ENCODE measurements at places on chromosomes 4 and X.

DNA sequence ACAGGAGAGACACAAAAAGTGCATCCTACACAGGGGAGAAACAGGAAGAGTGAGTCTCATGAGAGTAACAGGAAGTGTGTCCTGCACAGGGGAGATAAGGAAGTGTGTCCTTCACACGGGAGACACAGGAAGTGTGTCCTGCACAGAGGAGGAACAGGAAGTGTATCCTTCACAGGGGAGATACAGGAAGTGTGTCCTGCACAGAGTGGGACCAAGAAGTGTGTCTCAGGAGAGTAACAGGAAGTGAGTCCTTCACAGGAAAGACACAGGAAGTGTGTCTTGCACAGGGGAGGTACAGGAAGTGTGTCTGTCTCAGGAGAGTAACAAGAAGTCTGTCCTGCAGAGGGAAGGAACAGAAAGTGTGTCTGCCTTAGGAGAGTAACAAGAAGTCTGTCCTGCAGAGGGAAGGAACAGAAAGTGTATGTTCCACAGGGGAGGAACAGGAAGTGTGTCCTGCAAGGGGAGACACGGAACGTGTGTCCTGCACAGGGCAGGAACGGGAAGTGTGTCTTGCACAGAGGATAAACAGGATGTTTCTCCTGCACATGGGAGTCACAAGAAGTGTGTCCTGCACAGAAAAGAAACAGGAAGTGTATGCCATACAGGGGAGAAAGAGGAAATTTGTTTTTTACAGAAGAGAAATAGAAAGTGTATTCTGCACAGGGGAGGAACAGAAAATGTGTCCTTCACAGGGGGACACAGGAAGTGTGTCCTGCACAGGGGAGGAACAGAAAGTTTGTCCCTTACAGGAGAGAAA, 102.0 kb downstream of the ARSF start:
- no peak for DNase-seq

- no peak for DNase-seq
Measured at GRCh38 chr4:148415500-148415899, 26.7 kb downstream of the NR3C2 start.

GRCh38 chrX:37958525-37959211, 47.7 kb upstream of the SYTL5 start:
- no peak for DNase-seq

- no peak for DNase-seq
Measured at GRCh38 chr4:20195071-20195885, 56.4 kb upstream of the SLIT2 start.

DNA sequence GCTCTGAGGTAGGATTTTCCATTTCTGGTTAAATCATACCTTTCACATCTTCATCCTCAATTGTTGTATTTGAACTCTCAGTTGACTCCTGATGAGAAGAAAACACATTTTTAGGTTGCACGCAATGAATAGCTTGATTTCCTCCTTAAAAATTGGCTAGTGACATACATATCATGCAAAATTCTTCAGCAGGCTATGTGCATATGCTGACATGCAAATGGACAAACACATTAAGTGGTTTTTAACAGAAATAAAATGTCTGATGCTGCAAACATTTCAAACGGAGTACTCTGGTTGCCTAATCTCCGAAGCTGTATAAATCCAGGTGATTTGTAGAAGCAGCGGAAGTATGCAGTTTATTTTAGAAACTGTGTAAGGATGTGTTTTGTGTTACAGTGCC, 261.1 kb downstream of the CAMK2D start:
- no peak for DNase-seq

DNA sequence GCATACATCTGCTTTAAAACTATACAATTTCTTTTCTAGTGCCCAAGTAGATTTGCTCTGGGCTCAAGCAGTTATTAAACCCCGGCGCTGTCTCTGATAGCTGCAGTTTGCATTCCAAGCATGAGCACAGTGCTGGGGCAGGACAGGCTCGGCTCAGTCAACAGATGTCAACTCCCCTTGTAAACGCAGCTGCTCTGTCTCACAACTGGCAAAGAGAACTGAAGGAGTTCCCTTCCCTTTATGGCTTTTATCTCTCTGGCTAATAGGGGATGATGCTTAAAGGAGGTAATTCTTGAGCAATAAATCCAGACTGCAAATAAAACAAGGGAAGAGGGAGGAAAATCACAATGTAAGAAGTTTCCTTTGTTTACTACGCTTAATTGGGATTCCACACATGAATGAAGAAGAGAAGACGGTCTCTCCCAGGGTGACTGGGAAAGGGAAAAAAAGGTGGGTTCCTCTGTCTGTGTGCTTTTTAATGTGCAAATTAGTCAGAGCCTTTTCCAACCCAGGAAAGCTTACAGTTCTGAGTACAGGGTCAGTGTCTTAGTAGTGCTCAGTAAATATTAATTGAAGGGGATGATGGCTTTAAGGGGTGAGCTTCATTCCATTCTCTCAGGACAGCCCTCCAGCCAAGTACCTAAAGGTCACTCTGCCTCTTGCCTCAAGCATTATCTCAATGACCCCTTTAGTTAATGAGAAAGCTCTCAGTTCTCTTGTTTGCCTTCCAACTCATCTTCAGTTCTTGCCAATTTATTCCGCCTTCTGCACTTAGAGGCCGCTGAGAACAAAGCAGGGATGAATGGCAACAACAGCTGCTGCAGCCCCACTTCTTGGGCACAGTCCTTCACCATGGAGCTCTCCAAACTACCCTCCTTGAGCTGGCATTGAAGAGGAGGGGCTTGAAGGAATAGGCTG, 155.7 kb upstream of the JADE1 start:
- no peak for DNase-seq

DNA sequence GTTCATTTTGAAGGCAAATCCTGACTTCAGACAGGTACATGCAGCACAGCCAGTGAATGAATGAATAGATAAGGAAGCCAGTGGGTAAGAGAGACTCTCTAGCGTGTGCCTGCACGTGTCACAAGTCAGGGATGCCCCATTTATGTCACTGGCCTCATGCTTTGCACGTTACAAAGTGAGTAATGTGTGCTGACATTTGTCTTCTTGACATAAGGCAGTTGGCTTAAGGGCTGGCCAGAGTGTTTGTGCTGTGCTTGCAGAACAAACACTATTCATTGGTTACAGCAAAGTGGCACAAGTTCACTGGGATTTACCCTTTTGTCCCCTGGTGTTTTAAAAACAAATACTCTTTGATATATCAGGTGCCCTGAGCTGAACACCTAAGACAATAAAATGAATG, 55.9 kb downstream of the CRMP1 start:
- DNase-seq: no peak

- DNase-seq: no peak
Measured at GRCh38 chr4:45409536-45409935, 683.2 kb upstream of the GNPDA2 start.

All from stimulated activated CD4-positive, alpha-beta T cell treated with anti-CD3 and anti-CD28 coated beads, Interleukin-1b, Interleukin-23, amount 100 ng/mL, for 24 hours (primary cell).